ENCODE measurements at places on chromosomes 16 and 17.

GRCh38 chr16:85718682-85719081, 29.9 kb upstream of the GINS2 start:
- DNase-seq, result no peak

GRCh38 chr17:17729620-17730249, 48.5 kb downstream of the RAI1 start:
- no peak for DNase-seq

DNA sequence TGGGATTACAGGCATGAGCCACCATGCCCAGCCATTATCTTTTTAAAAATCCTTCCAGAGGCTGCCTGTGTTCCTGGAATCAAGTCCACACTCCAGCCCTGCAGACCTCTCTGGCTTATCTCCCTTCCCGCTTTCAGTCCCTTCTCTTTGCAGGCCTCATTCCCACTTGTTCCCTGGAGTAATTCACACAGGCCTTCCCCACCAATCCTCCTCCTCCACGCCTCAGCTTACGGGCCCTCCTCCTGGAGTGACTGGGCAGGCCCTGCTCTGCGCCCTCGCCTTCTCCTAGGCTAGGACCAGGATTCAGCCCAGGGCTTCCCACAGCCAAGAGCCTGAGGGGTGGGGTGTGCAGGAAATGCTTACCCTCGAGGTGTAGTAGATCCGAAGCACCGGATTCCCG, 2.8 kb downstream of the CDIPT start:
- no peak for DNase-seq

- no peak for DNase-seq
Measured at GRCh38 chr17:58200024-58200633, 7.6 kb downstream of the EPX start.

Data from retinal pigment epithelial cell (primary cell).